ENCODE measurements at places on chromosomes 1 and 21. TPM values are rescaled to one million over a fixed set of nuclear protein-coding genes. Genes with fewer than 3 reads are reported as not detected.

LELP1 gene
- total RNA-seq: not detected

TMEM183A gene
- total RNA-seq: 24.0 TPM

GRCh38 chr1:170145061-170145460, 698 bp upstream of the NTMT2 start:
- no peak for DNase-seq

OTUD7B gene
- total RNA-seq: 24.5 TPM

FABP3 gene
- total RNA-seq: 5,086 TPM

AK2 gene
- total RNA-seq: 129 TPM

GSTM5 gene
- 2.8 TPM for total RNA-seq

DNA sequence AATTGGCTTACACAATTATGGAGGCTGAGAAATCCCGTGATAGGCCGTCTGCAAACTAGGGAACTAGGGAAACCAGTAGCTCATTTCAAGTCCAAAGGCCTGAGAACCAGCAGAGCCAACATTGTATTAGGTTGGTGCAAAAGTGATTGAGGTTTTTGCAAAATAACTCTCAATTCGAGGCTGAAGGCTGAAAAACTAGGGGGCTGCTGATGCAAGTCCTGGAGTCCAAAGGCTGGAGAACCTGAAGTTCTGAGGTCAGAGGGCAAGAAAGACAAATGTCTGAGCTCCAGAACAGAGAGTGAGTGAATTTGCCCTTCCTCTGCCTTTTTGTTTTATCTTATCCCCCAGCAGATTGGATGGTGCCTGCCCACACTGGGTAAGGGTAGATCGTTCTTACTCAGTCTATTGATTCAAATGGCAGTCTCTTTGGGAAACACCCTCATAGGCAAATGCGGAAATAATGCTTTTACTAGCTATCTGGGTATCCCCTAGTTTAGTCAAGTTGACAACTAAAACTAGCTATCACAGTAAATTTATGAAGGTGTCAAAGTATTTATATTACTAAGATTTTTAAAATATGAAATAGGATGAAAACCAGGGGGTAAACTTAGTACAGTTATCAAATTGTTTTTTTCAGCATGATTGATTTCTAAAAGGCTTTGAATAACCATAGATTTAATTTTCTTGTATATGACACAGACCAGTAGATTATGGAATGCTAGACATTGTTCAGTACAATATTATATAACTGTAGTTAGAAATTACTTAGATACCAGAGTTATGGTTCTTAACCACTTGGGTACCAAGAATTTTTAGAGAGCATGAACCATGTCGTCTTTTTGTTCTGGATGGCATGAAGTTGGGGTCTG, 15.4 kb downstream of the RABGAP1L start:
- DNase-seq: no peak

DNA sequence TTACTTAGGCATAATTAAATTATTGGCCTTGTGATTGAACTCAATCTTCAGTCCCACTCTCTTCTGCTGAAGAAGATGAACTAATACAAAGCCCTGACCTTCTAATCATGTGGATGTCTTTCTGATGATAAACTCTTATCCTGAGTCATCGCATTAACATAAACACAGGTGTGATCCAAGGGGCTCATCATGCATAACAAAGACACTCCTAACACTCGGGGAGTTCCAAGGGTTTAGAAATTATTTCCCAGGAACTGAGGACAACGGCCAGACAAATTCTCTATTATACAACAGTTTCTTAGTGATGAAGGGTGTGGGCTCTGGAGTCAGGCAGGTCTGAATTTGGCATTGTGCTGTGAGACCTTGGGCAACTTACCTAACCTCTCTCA, 18.0 kb downstream of the DUSP10 start:
- DNase-seq: no peak

- DNase-seq: no peak
Observed at GRCh38 chr1:224092601-224093000, 21.3 kb upstream of the FBXO28 start.

- no peak for DNase-seq
Observed at GRCh38 chr1:32126770-32127169, 18.9 kb downstream of the KPNA6 start.

RIIAD1 gene
- 7.7 TPM for total RNA-seq

DNA sequence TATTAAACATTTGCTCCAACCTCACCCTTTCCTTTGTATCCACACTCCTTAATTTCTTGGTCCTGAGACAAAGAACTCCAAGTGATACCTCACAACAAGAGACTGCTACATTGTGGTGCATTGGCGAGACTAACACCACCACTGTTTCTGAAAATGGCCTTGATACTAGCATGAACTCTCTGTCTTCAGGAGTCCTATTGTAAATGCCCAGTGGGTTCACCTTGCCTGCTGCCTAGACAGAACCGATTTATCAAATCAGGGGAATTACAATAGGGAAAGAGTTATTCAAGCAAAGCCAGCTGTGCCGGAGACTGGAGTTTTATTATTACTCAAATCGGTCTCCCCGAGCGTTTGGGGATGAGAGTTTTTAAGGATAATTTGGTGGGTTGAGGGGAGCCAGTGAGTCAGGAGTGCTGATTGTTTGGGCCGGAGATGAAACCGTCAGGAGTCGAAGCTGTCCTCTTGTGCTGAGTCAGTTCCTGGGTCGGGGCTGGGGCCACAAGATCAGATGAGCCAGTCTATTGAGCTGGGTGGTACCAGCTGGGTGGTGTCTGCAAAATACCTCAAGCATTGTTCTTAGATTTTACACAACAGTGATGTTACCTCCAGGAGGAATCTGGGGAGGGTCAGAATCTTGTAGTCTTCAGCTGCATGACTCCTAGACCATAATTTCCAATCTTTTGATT, 83.1 kb downstream of the DESI2 start:
- no peak for DNase-seq

DNA sequence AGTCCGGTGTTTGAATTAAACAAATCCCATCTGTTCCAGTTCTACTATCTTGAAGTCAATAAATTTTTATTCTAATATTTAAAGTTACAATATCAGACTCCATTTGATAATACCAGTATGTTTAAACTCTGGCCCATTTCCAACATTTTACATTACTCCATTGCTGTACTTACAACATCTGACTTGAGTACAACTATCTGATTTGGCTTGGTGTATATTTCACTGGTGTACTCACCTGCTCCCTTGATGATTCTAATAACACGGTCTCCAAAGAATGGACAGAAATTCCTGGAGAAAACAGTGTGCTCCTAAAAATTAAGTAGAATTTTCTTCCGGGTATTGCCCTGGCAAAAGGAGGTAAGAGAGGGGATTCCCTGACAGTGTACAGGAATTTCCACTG, 680.5 kb upstream of the ADAMTS5 start:
- no peak for DNase-seq

DNA sequence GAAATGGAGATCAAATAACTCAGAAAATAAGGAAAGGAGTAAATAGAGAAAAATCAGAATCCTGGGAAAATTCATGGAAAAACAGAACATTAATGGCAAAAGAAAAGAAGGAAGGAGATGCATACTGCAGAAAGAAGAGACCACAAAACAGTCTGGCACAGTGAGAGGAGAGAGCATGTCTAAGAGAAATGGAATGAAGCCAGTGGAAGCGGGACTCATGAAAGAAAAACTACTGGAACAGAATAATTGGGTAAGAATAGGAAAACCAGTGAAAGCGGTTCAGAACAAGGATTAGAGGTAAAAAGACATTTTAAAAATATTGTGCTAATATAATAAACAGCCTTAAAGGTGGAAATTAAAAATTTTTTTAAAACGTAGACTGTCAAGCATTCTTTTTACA, 93.6 kb upstream of the GREM2 start:
- no peak for DNase-seq

LIN28A gene
- total RNA-seq: not detected

- DNase-seq: no peak
Observed at GRCh38 chr1:42928859-42929258, 29.8 kb downstream of the SLC2A1 start.

KCNE2 gene
- not detected for total RNA-seq

GRCh38 chr1:43331688-43332087, 5.9 kb upstream of the MPL start:
- DNase-seq: no peak

GRCh38 chr1:233144434-233144833, 151.1 kb downstream of the PCNX2 start:
- no peak for DNase-seq

- no peak for DNase-seq
Observed at GRCh38 chr1:214455971-214456867, 95.2 kb downstream of the PTPN14 start.

RBM11 gene
- total RNA-seq: 0.14 TPM

DNA sequence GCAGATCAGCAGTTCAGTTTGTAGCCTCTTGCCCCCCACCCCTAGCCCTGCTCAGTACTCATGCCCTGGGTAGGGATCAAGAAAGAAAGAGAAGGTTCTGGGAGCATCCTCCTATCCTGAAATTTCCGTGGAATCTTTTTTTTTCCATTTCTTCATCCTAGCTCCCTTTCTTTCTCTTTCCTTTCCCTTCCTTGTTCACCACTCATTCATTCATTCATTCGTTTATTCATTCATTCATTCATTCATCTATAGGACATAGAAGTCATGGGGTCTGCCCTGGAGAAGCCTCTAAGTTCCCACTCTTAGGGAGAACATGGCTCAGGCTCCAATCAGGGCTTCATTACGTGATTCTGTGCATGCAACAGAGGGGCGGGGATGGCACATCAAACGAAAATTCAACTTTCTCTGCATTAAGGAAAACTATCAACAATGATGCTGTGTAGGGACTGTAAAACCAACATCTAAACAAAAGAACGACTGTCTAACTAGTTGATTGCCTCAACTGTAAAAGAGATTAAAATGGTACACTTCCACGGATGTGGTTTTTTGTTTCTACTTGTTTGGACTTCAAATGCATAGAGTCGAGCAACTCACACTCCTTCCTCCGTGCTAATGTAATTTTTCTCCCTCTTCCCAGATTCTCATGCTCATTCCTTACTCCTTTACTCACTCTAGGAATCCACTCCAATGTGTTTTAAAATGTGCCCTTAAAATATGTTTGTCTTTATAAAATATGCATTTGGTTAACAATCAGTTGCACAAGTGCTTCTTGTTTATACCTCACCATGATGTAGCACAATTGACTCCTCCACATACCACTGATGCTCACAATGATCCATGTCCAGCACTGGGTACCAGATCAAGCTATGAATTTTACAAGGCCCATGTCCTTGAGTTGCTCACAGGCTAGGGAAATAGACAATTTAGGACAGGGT, 101.2 kb upstream of the SLC2A1 start:
- no peak for DNase-seq

- DNase-seq: no peak
Observed at GRCh38 chr1:168372307-168372706, 91.6 kb downstream of the TBX19 start.

AADACL4 gene
- not detected for total RNA-seq

TRIM62 gene
- 2.3 TPM for total RNA-seq

LCE2B gene
- total RNA-seq: not detected

GRCh38 chr1:202656057-202656456, 54.2 kb downstream of the SYT2 start:
- no peak for DNase-seq

ARHGAP30 gene
- 3.7 TPM for total RNA-seq

CD244 gene
- 0.70 TPM for total RNA-seq

GRCh38 chr1:174931214-174931613, 68.5 kb upstream of the CACYBP start:
- DNase-seq: no peak

TPTE gene
- total RNA-seq: not detected

C1orf226 gene
- total RNA-seq: 4.6 TPM

All from Right ventricle myocardium inferior (tissue), 1 donor.